Activated gamma-delta T cell treated with Interleukin-2 at 50 U/mL for 16 hours (primary cell): ENCODE measurements at places on chromosomes 2 and 18.

GRCh38 chr2:118837621-118838020 is 9.8 kb downstream of the EN1 start:
- no peak for DNase-seq

GRCh38 chr2:126676221-126677175 is 20.5 kb downstream of the GYPC start:
- DNase-seq, result no peak

DNA sequence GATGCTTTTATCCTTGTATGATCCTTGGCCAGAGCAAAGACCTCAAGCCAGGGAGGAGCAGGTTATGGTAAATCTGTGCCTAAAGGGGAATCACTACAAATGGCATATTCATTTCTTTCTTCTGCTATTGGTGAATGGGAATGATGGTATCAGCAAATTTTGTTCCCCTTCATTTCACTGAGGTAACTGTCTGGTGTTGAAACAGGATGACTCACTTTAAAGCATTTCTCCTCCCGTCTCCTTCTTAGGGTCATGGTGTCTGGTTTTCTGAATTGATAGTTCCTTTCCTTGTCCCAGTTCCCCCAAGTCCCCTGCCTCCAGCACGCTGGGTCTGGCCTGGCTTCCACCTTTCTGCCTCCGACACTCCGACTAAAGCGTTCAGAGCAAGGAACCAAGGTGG is 109.2 kb downstream of the MREG start:
- DNase-seq, result no peak

DNA sequence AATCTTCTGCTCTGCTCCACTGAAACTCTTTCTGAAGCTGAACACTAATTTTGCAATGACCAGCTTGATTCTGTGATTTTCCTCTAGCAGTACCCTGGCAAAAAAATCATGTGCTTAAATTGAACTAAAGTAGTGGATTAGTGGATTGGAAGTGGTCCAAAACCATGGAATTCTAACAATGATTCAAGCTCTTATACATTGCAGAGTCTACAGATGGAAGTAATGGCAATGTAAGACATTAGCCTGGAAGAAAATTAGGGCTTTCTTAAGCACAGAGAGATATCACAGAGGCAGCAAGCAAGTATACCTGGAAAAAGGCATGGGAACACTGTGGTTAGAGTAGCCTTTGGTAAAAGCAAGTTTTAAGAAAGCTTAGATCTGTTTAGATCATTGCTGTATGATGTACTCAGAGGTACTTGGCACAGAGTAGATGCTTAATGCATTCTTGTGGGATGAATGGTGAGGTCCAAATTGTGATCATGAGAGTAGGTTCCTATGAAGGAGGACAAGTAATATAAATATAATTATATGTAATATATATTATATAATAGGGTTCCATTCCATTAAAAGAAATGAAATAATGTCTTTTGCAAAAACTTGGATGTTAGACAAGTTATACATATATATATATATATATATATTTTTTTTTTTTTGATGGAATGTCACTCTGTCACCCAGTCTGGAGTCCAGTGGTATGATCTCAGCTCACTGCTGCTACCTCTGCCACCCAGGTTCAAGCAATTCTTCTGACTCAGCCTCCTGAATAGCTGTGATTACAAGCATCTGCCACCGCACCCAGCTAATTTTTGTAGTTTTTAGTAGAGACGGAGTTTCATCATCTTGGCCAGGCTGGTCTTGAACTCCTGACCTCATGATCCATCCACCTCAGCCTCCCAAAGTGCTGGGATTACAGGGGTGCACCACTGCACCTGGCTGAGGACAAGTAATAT is 172.2 kb upstream of the SCN7A start:
- no peak for DNase-seq

GRCh38 chr2:212227755-212228154 is 310.8 kb downstream of the ERBB4 start:
- no peak for DNase-seq

DNA sequence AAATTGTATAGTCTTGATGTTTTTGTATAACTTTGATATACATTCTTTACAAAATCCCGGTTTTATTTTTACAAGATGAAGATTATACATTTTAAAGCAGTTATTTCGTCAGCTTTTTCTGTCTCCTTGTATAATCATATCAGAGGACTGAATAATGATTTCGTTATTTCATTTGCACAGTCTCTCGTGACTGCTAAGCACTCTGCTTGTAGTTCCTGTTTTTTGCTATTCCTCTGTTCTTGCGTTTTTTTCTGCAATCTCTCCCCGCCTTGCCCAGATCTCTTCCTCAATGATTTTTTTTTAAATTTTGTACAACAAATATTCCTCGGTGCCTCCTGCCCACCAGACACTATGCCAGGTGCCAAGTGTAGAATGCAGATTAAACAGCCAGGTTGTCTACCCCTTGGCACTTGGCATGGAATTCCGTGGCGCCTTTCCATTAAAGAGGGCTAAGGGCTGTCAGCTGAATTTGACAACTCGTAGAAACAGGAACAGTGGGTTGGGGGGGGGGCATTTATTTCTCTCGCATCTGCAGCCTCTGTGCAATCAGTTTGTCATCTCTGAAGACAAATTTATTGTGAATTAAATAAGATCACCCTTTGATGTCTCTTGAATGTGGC is 69.6 kb downstream of the KLHL29 start:
- no peak for DNase-seq

- DNase-seq, result no peak
Measured at GRCh38 chr18:46343456-46343855, 239.3 kb downstream of the HAUS1 start.

GRCh38 chr18:23578891-23579653 is 7.2 kb downstream of the NPC1 start:
- DNase-seq, result no peak

DNA sequence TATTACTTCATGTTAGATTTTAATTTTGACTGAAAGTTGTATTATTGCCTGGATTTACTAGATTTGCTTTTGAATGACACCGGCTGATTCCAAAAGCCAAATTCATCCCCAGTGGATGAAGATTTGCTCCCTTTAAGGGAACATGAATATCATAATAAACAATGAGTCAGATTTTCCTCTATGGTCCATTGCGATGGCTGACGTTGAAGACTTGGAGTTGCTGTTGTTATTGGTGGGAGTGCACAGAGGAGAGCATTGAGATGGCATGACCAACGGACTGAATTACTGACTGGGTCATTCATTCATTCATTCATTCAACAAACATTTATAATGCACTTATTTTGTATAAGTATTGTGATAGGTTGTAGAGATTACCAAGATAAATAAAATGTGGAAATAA is 33.4 kb upstream of the LYPD1 start:
- no peak for DNase-seq

GRCh38 chr18:78981989-78982620 is 2.5 kb downstream of the SALL3 start:
- DNase-seq, result no peak

DNA sequence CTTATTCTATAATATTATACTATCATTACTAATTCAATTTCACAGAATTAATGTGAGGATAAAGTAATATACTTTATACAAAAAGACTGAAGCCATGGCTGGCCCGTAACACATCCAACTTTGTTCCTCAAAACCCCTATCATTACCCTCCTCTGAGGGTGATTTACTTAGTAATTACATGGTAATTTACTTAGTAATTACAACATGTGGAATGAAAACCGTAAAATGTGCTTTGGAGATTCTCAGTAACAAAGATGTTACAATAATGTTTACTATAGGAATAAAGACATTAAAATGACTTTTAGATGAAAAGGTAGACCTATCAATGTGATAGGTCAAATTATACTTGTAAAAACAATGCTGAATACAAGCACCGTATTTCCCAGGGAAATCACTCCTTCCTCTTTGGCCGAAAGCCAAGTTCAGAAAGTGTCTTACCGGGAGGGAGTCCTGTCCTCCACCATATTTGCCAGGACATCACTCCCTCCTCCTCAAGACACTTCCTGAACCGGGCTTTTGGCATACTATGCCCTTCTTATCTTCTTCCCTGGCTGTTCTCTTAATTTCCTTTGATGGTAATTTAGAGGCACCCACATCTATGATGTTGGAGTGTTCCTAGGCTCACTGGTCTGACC is 1047.8 kb downstream of the SOCS6 start:
- DNase-seq, result no peak

- DNase-seq, result no peak
Measured at GRCh38 chr2:49111456-49111855, 42.9 kb downstream of the FSHR start.

DNA sequence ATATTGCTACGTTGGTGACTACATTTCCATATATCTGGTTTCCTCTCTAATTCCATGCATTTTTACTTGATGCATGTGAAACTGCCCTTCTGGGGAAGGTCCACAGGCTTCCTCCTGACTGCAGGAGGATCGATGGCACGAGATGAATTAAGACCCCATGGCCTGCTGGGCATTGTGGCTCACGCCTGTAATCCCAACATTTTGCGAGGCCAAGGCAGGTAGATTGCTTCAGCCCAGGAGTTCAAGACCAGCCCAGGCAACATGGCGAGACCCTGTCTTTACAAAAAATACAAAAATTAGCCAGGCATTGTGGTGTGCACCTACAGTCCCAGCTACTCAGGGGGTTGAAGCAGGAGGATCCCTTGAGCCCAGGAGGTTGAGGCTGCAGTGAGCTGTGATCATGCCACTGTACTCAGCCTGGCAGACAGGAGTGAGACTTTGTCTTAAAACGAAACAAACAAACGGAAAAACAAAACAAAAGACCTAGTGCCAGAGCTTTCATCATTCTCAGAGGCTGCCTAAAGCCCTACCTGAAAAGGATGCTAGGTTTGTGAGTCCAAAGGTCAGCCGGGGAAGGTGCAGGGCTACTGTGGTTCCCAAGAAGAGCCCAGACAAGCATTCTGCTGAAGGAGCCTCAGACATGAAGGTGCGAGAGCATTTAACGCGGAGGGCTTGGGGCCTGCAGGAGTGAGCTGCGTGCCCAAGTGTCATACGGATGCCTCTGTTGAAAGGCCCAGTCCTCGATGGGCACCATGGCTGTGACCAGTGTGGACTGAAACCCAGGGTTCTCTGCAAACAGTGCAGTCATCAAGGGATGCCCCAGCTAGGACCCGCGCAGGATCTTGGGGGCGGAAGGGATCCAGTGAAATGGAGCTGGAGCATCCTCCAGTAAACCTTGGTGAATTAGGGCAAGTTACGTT is 21.6 kb downstream of the GPR55 start:
- no peak for DNase-seq

DNA sequence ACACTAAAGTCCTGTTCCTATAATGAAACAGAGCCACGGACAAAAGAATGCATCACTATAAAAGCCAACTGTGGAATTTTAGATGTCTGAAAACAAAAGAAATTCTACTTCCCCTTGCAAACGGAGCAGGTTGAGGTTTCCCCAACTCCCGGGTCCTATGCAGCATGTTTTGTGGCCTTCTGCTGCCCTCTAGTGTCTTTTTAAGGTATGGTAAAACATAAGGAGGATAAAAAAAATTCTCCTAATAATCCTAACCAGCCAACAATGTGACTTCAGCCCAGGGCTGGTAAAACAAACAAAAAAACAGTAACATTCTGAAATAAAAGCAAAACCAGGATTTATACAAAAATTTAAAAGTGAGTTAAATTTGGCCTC is 539.5 kb downstream of the NRXN1 start:
- no peak for DNase-seq

DNA sequence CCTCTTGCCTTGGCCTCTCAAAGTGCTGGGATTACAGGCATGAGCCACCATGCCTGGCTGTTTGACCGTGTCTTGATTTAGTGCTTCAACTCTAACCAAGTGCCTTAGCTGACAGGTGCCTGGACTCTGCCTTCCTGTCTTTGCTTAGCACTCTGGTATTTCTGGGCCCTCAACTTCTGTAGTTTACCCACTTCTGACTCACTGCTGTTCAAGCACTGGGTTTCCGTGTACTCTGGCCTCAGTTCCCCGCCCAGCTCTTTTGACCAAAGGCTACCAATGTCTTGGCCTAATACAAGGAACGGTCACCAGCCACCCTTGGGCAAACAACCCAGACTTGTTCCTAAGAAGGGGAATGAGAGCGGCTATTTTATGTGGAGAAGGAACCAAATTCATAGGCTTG is 35.7 kb upstream of the CABLES1 start:
- DNase-seq, result no peak

- DNase-seq, result no peak
Measured at GRCh38 chr18:12933327-12933726, 14.5 kb upstream of the SEH1L start.

DNA sequence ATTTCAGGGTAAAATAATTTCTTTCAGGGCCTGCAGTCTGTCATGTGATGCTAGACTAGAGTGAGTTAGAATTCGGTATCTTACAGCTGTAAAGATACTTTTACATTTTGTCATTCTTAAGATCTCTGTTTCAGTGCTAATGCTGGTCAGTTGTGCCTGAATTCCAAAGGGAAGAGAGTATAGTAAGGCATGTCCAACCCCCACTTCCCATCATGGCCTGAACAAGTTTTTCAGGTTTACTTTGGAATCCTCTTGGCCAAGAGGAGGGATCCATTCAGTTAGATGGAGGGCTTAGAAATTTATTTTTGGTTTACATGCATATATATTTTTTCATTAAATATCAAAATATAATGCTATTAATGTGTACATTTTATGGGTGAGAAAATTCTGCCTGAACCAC is 596.6 kb downstream of the XIRP2 start:
- DNase-seq, result no peak

DNA sequence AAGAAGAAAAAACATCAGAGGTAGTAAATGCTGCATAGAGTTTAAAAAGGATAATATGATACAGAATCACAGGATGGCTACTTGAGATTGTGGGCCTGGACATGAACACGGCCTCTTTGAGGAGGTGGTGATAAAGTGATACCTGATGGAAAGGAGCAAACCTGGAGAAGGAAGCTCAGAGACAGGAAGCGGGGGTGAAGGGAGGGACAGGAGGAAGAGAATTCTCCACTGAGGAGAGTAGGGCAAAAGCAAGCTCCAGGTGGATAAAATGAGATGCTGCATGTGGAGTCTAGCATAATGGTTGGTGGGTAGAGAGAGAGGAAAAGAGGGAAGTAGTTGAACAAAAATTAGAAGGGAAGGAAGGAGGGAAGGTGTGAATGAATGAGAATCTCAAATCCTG is 77.0 kb upstream of the GALNT3 start:
- no peak for DNase-seq

DNA sequence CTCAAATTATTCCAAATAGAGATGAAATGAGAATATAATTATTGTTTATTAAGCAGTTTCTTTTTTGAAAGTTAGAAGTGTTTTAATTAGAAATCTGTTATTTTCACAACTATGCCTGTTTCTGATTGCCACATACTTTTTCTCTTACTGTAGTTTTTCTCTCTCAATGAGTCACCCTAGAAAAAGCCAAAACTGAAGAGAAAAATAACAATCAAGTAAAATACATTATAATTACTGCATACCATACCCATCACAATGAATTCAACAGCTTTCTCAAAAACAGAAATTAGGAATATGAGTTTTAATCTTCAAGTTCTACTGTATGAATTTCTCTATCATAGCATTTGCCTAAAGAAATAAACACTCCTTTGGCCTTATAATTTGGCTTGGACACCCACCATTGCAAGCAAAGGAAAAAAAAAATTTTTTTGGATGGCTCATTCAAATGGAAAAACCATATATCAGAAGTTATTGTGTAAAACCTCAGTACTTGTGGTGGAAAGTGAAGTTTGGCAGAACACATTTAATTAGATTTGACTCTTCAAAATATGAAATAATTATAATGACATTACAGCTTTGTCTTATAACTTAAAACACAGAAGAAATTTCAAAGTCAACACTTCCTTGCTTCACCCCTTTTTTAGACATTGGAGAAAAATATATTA is 138.5 kb downstream of the DYM start:
- DNase-seq, result no peak

- DNase-seq, result no peak
Measured at GRCh38 chr2:44188696-44189095, 20.0 kb downstream of the PPM1B start.

- DNase-seq, result peak; percentile 2
Measured at GRCh38 chr2:232336241-232336736, 42.3 kb upstream of the ALPP start.
